ENCODE measurements at places on chromosomes 11 and 22.

DNA sequence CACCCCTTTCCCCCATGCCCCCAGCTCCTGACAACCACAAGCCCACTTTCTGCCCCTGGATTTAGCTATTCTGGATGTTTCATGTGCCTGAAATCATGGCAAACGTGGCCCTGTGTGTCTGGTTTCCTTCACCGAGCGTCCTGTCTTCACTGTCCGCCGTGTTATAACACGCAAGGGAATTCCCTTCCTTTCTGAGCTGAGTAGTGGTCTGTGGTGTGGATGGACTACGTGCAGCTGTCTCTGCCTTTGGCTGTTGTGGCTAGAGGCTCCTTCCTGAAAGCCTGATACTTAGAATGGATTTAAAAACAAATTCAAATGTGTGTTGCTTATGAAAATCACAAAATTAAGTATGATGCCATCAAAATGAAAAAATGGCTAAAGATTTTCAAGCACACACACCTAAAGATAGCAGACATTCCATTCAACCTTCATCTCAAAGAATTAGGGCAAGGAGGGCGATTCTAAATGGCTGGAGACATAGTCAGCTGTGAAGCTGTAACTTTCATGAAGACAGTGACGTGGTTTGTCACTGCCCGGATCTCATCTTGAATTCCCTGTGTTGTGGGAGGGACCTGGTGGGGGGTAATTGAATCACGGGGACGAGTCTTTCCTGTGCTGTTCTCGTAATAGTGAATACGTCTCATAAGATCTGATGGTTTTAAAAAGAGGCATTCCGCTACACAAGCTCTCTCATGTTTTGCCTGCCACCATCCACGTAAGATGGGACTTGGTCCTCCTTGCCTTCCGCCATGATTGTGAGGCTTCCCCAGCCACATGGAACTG is 30.5 kb downstream of the KCNQ1 start:
- no peak for DNase-seq

- DNase-seq, result no peak
Measured at GRCh38 chr11:69513196-69513595, 31.7 kb downstream of the LINC01488 start.

DNA sequence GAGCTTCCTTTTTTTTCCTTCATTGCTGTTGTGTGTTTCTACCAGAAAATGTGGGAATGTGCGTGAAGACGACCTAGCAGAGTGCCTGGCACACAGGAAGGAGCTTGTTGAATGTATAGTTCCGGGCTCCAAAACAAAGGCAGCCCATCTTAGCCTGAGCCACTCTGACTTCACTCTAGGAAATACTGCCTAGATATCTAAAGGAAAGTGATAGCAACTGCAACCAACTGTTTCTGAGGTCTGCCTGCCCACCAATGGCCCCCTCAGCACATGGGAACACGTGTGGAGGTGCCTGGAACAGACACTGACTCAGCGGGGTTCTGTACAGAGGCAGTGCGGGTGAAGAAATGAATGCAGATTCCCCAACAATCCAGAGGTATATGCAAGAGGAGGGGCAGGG is 14.7 kb upstream of the XBP1 start:
- DNase-seq, result no peak

- no peak for DNase-seq
Measured at GRCh38 chr11:106785913-106786650, 232.2 kb downstream of the GUCY1A2 start.

DNA sequence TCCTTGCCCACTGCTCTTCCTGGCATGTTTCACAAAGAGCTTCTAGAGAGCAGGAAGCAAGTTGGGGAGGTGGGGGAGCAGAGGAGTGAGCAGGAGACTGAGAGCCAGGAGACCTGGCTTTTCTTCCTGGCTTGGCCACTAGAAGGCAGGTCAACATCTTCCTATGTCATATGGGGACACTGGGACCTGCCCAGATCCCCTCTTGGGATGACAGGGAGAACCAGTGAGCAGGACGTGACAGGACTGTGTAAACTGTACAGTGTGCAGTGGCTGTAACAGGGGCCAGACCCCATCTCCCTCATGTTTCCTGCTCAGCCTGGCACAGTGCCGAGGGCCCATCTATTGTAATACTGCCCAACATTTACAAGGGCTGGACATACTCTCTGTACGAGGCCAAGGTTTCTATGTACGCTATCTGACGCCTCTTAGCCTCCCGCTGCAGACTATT is 29.4 kb downstream of the GDPD5 start:
- peak; percentile 61 for DNase-seq

Measured in neural progenitor cell (in vitro differentiated cells).